ENCODE measurements at places on chromosomes 6 and 20. TPM values are rescaled to one million over a fixed set of nuclear protein-coding genes. Genes with fewer than 3 reads are reported as not detected.

Gene OXT
- not detected for total RNA-seq

DNA sequence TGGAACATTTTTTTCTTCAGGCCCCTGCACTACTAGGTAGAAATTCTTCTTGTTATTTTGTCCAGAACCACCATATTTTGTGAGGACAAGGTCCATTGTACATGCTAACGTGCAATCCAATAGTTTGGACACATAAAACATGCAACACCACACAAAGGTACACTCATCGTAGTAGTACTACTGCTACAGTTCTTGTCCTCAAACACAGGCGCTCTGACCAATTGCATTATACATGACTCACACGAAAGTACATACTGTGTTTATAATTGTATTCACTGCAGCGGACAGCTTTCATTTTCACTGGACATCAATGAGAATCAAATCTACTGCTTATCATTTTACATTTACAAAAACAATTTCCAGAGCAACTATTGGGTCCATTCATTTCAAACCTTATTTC, 15.3 kb upstream of the SMLR1 start:
- no peak for DNase-seq

Gene TRIM40
- not detected for total RNA-seq

Gene TFAP2D
- total RNA-seq: not detected

GRCh38 chr6:105596284-105596755, 193.4 kb upstream of the PREP start:
- DNase-seq: no peak

GRCh38 chr6:166752097-166752496, 125.0 kb upstream of the RPS6KA2 start:
- DNase-seq: no peak
